ENCODE measurements at places on chromosomes 6 and 20. TPM values are rescaled to one million over a fixed set of nuclear protein-coding genes. Genes with fewer than 3 reads are reported as not detected.

Gene C6orf15
- 0.33 TPM for total RNA-seq

Gene PDE10A
- total RNA-seq = 16.0 TPM

Gene TRIM15
- total RNA-seq = 13.3 TPM

Gene IMPG1
- not detected for total RNA-seq

Gene PNLDC1
- total RNA-seq = not detected

Gene NMBR
- not detected for total RNA-seq

Gene HLA-E
- total RNA-seq = 99.5 TPM

Gene DZANK1
- total RNA-seq = 0.83 TPM

Gene EYA4
- total RNA-seq = not detected

Gene ZC2HC1B
- not detected for total RNA-seq

Gene RBPJL
- not detected for total RNA-seq

Gene MCCD1
- total RNA-seq = not detected

Gene TFAP2A
- total RNA-seq = 3.8 TPM

Gene HEY2
- not detected for total RNA-seq

Gene MEI4
- not detected for total RNA-seq

Gene LY86
- total RNA-seq = not detected

Gene MRPS18A
- total RNA-seq = 112 TPM

Gene RNF114
- total RNA-seq = 62.4 TPM

GRCh38 chr6:2426561-2427340, 181.3 kb upstream of the GMDS start:
- no peak for DNase-seq

DNA sequence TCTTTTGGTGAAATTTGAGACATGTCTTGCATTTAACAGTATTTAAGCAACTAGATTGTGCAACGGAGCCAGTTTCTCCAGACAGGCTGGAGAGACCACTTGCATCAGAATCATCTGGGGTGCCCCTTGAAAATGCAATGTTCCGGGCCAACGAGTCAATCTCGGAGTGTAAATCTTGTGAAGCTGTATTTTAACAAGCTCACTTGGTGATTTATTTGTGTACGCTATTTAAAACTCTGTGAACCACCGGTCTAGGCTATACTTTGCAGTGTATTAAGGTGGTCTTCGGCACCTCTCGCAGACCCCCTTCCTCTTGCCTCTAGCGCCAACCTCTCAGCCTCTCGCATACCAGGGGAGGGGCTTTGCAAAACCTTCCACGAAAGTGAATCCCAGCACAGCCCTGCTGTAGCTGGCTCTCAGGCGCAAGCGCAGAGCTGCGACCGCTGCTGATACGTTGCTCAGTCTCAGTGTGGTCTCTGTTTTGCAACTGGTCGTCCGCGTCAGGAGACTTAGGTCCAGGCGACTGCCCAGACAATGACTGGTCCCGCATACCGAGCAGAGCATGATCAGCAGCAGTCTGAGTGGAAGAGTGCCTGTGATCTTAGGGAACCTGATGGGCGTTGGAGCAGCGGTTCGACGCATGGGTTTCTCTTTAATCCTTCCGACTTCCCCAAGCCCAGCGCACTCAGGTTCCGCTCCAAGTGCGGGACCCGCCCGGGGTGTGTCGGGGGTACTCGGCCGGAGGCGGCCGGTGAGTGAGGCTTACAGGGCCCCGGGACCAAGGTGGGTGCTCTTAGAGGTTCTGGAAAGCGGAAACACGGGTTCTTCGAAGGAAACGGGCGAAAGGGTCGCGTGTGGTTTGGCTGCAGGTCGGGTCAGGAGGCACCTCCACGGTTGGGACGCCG, at the start of gene ZNF391:
ZNF391 (plus strand) TSS at position 467 of the 905 bp plus-strand sequence. CDS start 11,612 bp downstream, outside the sequence.
- peak; percentile 60 for DNase-seq

GRCh38 chr6:31752739-31753319, 9.6 kb upstream of the SAPCD1 start:
- no peak for DNase-seq

- no peak for DNase-seq
Observed at GRCh38 chr6:3318226-3318625, 59.5 kb downstream of the PSMG4 start.

GRCh38 chr6:71248878-71249544, 39.6 kb upstream of the OGFRL1 start:
- DNase-seq = no peak

DNA sequence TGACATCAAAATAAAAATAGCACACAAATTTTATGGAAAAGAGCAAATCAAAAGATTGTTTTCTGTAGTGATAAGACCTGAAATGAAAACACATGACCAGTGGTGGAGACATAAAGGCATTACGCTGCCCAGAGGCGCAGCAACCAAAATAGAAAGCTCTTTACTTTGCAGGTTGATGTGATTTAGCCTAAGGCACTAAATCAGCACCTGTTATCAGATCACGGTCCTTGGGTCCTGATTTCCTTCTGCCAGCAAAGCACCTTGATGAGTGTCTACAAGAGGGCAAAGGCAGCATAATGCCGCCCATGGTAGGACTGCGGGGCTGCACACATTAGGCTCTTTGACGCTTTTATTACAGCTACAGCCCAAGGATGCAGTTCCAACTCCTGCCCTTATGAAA, 19.3 kb upstream of the RAMACL start:
- no peak for DNase-seq

- no peak for DNase-seq
Observed at GRCh38 chr20:37362231-37362792, 16.4 kb downstream of the SRC start.

DNA sequence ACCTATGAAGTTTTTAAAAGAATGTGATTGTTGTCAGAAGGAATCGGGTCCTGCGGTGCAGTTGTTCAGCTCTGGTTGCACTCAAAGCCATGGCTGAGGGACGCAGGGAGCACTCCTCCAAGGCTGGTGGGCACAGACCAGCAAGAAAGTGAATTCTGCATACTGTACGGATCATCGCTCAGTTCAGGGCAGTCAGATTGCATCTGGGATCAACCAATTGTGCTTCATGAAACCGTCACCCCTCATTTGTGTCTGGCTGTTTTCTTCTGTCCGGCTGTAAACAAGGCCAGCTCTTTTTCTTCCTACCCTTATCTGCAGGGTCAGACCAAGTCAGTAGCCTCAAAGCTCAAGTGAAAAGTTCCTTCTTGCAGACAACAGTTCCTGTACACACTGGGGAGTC, 478.3 kb downstream of the TFAP2A start:
- DNase-seq = no peak

DNA sequence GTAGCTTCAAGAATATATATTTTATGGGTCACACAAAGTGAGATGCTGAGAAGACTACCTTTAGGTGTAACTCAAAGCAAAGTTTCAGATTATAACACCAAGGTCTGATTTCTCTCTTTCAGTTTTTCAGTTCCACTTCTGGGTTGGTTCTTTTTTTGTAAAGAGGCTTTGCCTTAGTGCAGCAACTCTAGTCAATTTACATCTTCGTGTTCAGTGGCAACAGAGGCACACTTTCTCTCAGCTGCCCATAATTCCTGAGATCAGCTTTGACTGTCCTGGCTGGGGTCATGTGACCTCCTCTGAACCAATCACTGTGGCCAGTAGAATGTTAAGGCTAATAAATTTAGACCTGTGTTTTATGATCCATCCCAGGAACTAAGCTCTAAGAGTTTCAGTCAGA, 120.2 kb downstream of the TINAG start:
- DNase-seq = no peak

- no peak for DNase-seq
Observed at GRCh38 chr20:35173576-35174192, 1.8 kb downstream of the PROCR start.

DNA sequence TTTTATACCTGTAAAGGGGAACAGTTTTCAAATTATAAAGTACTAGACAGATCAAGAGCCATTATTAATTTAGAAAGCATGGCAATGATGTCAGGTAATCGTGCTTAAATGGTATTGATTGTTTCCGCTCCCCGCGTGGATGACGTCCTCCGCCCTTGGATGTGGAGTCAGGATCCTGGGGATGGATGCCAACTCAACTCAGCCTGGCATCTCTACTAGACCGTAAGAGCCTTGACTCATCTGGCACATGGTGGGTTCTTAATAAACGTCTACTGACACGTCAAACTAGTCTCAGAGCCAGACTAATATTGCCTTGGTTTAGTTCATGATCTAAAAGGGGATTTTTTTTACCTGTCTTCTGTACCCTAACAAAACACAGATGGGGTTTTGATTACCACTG, 80.2 kb downstream of the LRFN2 start:
- DNase-seq = no peak

DNA sequence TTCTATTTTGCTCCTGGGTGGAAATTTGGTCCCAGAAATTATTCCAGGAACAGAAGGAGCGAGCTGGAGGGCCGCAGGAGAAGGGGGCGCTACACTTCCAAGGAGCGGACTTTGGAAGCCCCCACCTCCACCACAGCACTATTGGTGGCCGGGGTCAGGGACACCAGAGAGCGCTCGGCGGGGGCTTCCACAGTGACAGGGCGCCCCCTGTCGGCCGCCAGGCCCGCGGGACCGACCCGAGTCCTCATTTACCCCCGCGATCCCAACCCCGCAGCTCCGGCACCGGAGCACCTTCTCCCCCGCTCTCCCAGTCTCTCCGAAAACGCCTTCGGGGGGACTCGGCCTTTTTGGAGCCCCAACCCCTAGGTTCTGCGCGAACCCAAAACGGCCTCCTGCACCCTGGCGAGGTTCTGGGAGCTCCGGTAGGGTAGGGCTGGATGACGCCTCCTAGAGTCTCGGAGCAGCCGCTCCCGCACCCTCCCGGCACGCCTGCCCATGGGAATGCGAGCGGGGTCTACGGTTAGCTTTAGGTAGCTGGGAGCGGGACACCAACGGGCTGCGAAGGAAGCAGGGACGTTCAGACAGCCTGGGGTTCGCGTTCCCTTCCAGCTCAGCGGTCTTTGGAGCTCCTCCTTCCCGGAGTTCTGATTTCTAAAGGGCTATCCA, 2.4 kb upstream of the FOXA2 start:
- peak; percentile 55 for DNase-seq

GRCh38 chr6:53673162-53673727, 7.7 kb upstream of the KLHL31 start:
- peak; percentile 92 for DNase-seq

DNA sequence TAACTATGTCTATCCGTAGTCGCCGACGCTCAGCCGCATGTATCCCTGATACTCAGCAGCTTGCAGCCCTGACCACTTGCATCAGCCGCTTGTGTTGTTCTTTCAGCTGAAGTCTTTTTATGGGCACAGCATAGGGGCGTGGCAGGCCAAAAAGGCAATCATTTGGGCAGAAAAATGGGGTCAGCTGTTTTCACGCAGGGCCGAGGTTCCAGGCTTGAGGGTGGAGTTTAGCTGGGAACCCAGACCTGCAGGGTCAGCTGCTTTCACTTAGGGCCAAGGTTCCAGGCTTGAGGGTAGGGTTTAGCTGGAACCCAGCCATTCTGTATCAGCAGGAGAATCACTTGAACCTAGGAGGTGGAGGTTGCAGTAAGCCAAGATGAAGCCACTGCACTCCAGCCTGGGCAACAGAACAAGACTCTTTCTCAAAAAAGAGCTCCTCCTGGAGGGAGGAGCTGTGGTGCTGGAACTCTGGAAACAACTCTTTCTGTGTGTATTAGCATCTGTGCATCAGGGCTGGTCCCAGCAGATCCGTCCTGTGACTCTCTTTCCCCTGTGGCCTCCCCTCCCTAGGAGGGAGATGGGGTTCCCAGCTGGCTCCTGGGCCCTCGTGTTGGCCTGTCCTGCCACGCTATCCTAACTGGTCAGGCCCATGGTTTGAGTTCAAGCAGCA, 56.9 kb upstream of the PRND start:
- no peak for DNase-seq

- no peak for DNase-seq
Observed at GRCh38 chr6:139150920-139151319, 16.0 kb downstream of the HECA start.

GRCh38 chr6:19759117-19759880, 77.9 kb upstream of the ID4 start:
- no peak for DNase-seq

GRCh38 chr20:41654292-41654691, 36.1 kb upstream of the CHD6 start:
- no peak for DNase-seq

- no peak for DNase-seq
Observed at GRCh38 chr20:9968015-9968414, 66.8 kb upstream of the ANKEF1 start.

DNA sequence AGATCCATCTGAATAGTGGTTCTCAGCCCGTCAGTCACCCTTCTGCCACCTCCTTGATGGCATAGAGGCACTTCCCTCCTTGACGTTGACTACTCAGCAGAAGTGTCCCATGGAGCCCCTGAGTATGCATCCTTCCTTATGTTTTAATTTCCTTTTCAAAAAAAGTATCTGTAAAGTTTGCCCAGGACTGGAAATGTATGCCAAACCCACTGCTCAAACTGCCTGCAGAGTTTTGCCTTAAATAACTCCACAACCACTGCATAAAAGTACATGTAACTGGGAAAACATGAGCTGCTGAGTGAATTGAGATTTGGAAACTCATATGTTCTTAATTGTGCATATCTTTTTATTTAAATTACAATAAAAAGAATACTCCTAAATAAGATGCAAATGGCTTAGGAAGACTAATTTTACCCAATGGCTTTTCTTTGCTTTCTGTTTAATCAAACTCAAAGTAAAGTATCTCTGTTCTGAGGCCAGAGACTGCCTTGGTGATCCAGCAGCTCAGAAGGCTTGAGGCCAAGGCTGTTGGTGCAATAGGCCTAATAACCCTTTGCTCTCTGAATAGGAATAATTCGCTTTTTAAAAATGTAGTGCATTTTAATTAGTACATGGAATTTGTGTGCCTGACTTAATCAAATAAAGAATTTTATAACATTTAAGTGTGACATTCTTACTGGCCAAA, 90.4 kb downstream of the FNDC1 start:
- no peak for DNase-seq

GRCh38 chr6:62971976-62972658, 239.2 kb upstream of the FKBP1C start:
- no peak for DNase-seq

DNA sequence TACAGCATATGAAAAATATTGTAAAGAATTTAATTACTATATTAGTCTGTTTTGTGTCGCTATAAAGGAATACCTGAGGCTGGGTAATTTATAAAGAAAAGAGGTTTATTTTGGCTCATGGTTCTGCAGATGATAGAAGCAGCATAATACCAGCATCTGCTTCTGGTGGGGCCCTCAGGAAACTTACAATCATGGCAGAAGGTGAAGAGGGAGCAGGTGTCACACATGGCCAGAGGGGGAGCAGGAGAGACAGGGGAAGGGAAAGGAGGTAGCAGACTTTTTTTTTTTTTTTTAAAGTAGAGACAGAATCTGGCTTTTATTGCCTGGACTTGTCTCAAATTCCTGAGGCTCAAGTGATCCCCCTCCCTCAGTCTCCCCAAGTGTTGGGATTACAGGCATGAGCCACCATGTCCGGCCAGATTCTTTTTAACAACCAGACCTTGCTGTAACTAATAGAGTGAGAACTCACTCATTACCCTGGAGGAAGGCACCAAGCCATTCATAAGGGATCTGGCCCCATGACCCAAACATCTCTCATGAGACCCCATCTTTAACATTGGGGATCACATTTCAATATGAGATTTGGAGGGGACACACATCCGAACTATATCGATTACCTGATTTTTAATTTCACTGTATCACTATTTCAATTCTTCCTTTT, 64.6 kb downstream of the MAN1A1 start:
- DNase-seq = peak; percentile 11

GRCh38 chr6:1663511-1663910, 53.8 kb downstream of the FOXC1 start:
- DNase-seq = no peak
